ENCODE measurements at places on chromosomes 12 and 14.
A peak's percentile ranks its signal among the peaks of the same experiment; 100 is the strongest.

- no peak for DNase-seq
These were observed 98.3 kb downstream of the SPTSSA start for GRCh38 chr14:34363733-34364134.

DNA sequence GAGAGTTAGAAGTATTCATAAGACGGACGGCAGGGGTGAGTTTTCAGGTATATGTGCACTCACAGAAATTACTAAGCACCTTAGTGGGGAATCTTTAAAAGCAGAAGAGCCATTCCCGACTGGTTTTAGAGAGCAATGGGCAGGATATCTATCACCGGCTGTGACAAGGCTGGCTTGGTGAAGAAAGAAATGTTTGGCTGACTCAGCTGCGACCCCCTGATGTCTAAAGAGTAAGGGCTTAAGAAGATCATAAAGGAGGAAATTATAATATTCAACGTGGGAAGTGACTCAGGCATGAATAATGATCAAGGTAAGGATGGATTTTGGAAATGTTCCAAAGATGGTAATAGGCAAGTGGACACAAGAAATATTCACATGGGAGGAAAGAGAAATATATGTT lies 407.6 kb downstream of the TMEM132D start:
- DNase-seq = peak; percentile 92

GRCh38 chr12:2794191-2794735 lies 507 bp upstream of the FKBP4 start:
- peak; percentile 68 for DNase-seq

DNA sequence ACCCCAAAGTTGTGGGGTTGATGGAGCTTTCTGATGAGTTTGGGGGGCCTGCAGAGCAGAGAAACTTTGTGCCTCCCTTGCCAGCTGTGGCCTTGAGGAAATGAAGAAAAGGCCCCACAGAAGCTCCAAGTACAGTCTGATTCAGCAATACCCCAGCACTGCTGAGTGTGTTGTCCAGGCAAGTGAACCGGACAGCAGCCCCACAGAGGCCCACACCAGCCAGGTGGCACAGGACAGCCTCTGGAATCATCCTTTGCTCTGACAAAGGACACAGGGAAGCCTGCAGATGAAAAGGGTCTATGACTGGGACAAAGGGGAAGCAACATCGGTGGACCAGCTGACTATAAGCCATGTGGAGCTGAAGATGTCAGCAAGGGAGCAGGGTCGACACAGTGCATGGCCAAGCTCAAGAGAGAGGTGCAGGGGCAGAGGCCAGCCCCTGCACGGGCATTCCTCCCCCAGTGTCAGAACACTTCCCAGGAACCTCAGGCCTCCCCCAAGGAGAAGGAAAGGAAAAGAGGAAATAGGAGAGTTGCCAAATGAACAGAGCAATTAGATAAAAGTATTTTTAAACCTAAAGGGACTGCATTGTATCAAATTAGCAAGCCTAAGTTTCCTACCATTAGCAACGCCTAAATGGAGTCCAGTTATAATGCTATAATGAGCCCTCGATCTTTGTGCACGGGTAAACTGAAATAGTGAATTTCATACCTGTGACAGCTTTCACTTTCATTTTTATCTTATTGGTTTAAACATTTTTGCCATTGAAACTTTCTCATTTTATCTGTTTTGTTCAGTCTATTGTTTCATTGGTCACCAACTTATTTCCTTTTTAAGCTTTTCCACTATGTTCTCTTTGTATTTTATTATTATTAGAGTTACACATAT lies 46.3 kb upstream of the PTGDR start:
- no peak for DNase-seq

- no peak for DNase-seq
These were observed 102.8 kb downstream of the TGFB3 start for GRCh38 chr14:75879031-75879430.

DNA sequence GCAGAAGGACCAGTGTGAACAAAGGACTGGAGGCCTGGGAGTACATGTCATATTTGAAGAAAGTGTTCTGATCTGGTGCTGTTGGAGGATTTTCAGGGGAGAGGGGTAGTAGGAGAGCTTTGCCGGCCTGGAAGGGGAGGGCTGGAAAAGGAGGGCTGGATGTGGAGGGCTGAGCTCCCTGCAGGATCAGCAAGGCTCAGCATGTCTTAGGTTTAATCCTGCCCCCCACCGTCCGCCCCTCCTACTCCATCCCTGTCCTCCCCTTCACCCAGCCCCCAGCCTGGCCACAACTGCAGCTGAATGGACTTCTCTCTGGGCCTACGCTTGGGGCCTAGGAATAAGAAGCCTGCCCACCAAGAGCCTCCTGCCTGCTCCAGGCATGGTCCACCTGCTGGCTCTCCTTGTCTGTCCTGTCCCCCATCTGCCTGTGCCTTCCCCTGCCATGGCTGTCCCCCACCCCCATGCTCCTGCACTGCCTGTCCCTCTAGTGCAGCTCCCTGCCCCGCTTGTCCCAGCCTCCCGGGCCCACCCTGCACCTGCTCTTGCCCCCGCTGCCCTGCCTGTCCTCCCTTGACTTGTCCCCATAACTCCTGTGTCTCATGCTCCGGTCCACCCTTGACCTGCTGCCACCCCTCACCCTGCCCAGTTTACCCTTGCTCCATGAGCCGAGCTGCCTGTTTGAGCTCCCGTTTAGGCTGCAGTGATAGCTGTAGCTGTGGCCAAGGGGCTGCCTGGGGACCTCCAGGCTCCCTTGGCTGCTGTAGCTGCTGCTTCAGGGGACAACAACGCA lies 9.8 kb upstream of the RARG start:
- DNase-seq = no peak

DNA sequence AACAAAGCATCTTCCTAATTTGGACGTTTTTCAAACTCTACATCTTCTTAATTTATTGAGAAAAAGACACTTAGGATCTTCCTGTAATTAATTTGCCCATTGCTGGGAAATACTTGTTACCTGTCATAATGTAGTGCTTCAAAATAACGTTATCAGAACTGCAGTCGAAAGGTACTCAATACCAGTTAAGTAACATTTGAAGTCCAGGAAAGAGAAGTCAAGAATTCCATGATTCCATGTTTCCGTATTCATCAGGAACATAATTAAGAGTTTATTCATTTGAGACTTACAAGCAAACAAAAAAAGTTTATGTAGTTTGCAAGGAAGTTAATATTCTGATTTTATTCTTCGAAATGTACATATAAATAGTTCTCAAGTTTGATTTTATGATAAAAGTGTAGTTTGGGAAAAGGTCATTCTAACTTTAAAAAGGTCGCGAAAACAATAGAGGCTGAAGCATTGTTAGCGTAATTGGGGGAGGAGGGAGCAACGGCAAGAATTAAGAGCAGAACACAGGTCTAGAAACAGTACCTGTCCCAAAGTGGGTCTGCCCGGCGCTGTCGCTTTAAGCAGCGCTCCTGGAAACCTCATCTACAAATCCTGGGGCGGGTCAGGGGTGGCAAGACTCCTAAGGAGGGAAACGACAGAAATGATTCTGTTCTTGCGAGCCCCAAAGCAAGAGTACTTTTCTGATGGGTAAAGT lies 1.2 kb upstream of the KCNMB4 start:
- DNase-seq = peak; percentile 29

DNA sequence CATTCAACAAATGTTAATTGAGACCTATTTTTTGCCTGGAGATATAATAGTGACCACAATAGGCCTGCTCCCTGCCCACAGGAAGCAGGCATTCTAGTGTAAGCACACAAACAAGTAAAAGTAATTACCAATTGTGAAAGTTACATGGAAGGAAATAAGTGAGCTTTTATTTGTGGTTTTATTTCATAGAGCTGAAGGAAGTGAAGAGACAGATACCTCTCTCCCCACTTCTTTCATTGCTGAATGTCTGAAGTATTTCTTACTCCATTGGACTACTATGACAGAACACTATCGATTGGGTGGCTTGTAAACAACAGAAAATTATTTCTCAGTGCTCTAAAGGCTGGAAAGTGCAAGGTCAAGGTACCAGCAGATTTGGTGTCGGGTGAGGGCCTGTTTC lies 183.5 kb downstream of the PRKCH start:
- no peak for DNase-seq

DNA sequence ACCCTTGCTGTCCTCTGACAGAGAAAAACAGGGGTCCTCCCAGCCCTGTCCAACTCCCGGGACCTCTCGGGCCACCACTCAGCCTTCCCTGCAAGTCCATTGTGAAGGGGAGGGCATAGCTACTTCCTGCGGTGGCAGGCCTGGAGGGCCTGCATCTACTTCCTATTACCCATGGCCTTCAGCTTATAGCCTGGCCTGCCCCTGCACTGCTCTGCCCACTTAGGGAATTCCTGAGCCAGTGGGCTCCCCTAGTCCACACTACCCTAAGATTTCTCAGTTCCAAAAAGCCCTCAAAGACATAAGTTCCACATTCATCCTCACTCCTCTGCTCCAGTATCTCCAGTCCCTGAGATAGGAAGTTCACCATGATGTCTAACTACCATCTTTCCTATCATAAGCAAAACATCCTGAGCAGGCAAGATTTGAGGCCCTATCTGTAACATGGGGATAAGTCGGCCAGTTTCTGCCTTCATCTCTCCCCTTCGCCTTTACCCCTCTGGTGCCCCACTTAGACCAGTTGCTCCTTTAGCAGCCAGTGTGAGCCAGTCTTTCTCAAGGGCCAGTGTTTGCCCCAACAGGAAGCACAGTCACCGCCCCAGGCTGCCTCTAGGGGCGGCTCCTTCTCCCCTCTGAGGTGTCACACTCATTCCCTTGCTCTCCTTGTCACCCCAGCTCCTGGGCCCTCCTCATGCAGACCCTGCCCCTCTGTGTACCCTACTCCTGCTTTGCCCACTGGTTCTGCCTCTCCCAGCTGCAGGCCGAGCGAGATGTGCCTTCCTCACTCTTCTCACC lies 10.9 kb downstream of the HDAC7 start:
- no peak for DNase-seq

DNA sequence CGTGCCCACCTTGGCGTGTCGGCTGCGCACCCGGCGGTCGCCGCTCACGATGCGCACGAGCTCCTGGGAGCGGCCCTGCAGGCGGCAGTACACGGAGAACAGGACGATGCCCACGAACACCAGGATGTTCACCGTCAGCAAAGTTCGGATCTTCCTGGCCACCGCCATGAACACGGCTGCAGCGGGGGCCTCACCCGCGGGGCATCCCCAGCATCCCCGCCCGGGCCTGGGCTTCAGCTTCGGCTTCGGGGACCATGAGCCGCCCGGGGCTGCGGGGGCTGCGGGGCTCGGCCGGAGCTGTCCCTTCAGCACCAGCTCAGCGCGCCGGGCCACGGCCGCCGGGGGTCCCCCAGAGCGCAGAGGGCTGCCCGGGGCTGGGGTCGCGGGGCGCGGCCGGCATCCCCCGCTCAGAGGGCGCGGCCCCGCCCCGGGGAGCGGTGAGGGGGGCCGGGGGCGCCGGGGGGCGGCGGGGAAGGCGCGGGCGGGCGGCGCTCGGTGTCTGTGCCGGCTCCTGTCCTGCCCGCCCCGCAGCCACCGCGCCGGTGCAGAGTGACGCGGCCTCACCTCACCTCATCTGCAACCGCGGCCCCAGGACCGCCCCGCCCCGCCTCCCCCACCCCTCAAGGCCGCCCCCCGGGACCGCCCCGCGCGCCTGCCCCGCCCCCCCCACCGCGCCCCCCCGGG lies at the start of gene GALNT9:
GALNT9 (minus strand) TSS at position 554 of the 684 bp plus-strand sequence; CDS start at position 168, 386 bp downstream.
- no peak for DNase-seq

- DNase-seq = no peak
These were observed 38.9 kb upstream of the IL22 start for GRCh38 chr12:68292151-68292943.

DNA sequence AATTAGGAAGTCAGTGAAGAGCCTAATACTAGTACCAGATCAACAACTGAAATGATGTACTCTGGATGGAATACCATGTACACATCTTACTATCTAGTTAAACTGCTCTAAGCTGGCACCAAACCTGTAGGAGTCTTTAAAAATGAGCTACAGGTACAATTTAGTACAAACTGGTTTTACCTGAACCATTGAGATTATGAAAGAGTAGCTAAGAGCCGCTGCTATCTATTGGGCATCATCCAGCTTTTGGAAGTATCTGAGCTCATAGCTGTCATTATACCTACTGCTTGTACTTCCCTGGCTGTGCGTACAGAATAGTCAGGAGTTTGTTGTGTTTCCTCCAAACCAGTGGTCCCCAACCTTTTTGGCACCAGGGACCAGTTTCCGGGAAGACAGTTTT lies 12.4 kb downstream of the TBC1D30 start:
- DNase-seq = no peak

DNA sequence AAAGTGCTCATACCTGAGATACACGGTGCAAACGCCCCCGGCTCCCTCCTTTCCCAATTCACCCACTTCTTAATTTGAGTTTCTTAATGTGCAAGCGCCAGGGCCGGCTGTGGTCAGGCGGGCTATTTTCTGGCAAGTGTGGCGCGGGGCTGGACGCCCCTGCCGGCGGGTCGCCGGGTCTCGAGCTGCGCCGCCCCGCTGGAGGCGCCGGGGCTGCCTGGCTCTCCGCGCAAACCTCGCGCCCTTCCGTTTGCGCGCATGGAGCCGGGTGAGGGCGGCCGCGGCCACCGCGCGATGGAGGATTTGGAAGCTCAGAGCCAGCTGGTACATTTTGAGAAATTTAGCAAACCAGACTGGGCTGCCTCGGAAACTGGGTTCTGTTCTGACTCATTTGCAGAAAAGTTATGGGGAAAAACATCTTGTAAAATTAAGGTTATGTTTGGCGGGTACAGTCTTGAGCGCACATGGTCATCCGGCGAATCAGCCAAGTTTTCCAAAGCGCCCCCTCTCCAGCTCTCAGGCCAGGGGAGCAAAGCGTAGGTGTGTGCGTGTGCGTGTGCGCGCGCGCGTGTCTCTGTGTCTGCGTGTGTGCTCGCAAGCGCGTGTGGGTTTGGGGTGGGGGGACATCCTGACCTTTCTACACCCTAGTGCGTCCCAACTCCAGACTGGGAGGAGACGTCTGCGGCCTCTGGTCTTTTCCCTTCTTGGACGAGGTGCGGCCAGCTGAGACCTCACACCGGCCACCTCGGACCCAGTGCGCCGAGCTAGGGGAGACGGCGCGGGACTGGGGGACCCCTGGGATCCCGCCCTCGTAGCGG lies 6.5 kb upstream of the OTX2 start:
- DNase-seq = no peak

- DNase-seq = no peak
These were observed 12.5 kb downstream of the ISM2 start for GRCh38 chr14:77485901-77486678.
